ENCODE measurements at places on chromosomes 5 and 9.

GRCh38 chr5:88480245-88480644, 211.6 kb upstream of the TMEM161B start:
- H3K4me1 ChIP-seq = no peaks in the 10 kb centered on the region
- no peak overlapping the region for H3K27ac ChIP-seq
- H3K27me3 ChIP-seq = no peaks in the 10 kb centered on the region

DNA sequence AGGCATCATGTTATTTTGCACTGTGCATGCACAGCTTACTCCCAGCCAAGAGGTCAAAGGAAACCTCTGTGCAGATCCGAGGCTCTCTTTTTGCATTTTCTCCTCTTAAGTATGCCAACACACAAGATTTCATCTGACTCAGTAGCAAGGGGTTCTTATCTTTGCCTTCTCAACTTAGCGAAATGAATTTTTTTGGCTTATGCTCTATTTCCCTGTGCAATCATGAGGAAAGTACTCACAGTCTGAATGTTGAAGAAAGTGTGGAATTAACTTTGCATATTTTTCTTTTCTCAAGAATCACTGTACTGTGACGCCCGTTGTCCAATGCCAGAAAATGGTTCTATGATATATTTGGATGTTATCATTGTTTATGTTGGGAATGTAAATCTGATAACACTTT, 173.5 kb upstream of the FBXL7 start:
- H3K36me3 ChIP-seq = no peaks in the 10 kb centered on the region
- no peak for DNase-seq
- H3K4me3 ChIP-seq = no peak overlapping the region
- H3K27me3 ChIP-seq = no peaks in the 10 kb centered on the region
- no peak overlapping the region for H3K27ac ChIP-seq
- H3K4me1 ChIP-seq = no peaks in the 10 kb centered on the region

- H3K27ac ChIP-seq = no peak overlapping the region
- no peaks in the 10 kb centered on the region for H3K36me3 ChIP-seq
- DNase-seq = no peak
- no peaks in the 10 kb centered on the region for H3K27me3 ChIP-seq
Measured at GRCh38 chr9:88746743-88747398, 211.9 kb downstream of the NXNL2 start.

GRCh38 chr5:78586251-78586650, 62.3 kb downstream of the LHFPL2 start:
- H3K4me3 ChIP-seq = no peak overlapping the region
- no peaks in the 10 kb centered on the region for H3K27me3 ChIP-seq

GRCh38 chr9:5113523-5113922, 71.9 kb downstream of the INSL6 start:
- H3K4me3 ChIP-seq = no peak overlapping the region
- no peaks in the 10 kb centered on the region for H3K27me3 ChIP-seq
- no peak overlapping the region for H3K27ac ChIP-seq
- no peaks in the 10 kb centered on the region for H3K4me1 ChIP-seq

GRCh38 chr9:7909537-7909936, 110.0 kb upstream of the DMAC1 start:
- no peaks in the 10 kb centered on the region for H3K27me3 ChIP-seq
- H3K4me3 ChIP-seq = no peak overlapping the region
- no peaks in the 10 kb centered on the region for H3K4me1 ChIP-seq
- no peak for DNase-seq

- H3K4me1 ChIP-seq = no peaks in the 10 kb centered on the region
- no peak overlapping the region for H3K4me3 ChIP-seq
- no peaks in the 10 kb centered on the region for H3K36me3 ChIP-seq
Measured at GRCh38 chr5:74877624-74878304, 11.6 kb upstream of the FAM169A start.

GRCh38 chr5:105032917-105033316, 1470.3 kb upstream of the NUDT12 start:
- no peaks in the 10 kb centered on the region for H3K36me3 ChIP-seq
- H3K27ac ChIP-seq = no peak overlapping the region
- H3K4me3 ChIP-seq = no peak overlapping the region
- no peak for DNase-seq
- no peaks in the 10 kb centered on the region for H3K4me1 ChIP-seq
- H3K27me3 ChIP-seq = no peaks in the 10 kb centered on the region

DNA sequence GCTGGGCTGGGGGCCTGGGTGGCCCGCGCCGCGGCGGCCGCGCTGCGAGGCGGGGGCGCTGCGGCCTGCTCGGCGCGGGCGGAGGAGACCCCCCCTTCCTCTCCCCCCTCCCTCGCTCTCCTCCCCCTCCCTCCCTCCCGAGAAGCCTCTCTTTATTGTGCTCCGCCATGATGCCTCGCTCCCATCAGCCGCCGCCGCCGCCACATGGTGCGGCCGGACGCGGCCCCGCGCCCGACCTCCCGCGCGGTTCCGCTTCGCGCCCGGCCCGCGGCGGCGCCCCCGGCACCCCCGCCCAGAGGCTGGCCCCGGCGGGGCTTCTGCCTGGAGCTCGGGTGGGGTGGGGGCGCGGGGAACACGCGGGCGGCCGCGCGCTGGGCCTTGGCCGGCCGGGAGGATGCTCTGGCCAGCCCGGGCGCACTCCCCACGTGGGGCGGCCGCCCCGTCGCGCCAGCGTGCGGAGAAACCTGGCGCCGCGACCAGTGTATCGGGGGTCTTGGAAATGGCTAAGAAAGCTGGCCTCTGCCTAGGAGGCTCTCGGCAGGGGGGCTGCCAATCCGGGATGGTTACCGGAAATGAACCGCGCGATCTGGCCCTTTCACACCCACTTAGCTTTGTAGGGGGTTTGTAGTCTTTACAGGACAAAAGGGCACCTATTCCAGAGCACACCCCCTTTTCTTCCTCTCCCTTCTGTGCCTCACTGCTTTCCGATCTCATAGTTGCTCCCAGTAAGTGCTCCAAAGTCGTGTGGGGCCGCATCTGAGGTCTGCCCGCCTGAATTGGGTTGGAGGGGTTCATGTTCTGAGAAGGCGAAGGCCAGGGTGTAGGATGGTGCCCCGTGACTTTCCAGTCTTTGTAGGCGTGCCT, 1.0 kb downstream of the SET start:
- peak overlapping the region; percentile 69 for H3K27ac ChIP-seq
- peak; percentile 74 for DNase-seq
- peaks cover 50% of the 10 kb centered on the region for H3K36me3 ChIP-seq
- peaks cover 49% of the 10 kb centered on the region for H3K4me1 ChIP-seq
- no peaks in the 10 kb centered on the region for H3K27me3 ChIP-seq
